ENCODE measurements at places on chromosomes 2 and 18. TPM values are rescaled to one million over a fixed set of nuclear protein-coding genes. Genes with fewer than 3 reads are reported as not detected.

Gene SH2D6
- 0.36 TPM for total RNA-seq

Gene CAPN13
- total RNA-seq, result not detected

Gene CD8B
- total RNA-seq, result not detected

Gene ASIC4
- total RNA-seq, result 0.46 TPM

Gene PREPL
- total RNA-seq, result 98.2 TPM

Gene FAM161A
- total RNA-seq, result 1.6 TPM

Gene INO80D
- 9.0 TPM for total RNA-seq

Gene HOXD13
- not detected for total RNA-seq

Data from smooth muscle cell of the pulmonary artery (primary cell).